ENCODE measurements at places on chromosomes 16 and 17.

DNA sequence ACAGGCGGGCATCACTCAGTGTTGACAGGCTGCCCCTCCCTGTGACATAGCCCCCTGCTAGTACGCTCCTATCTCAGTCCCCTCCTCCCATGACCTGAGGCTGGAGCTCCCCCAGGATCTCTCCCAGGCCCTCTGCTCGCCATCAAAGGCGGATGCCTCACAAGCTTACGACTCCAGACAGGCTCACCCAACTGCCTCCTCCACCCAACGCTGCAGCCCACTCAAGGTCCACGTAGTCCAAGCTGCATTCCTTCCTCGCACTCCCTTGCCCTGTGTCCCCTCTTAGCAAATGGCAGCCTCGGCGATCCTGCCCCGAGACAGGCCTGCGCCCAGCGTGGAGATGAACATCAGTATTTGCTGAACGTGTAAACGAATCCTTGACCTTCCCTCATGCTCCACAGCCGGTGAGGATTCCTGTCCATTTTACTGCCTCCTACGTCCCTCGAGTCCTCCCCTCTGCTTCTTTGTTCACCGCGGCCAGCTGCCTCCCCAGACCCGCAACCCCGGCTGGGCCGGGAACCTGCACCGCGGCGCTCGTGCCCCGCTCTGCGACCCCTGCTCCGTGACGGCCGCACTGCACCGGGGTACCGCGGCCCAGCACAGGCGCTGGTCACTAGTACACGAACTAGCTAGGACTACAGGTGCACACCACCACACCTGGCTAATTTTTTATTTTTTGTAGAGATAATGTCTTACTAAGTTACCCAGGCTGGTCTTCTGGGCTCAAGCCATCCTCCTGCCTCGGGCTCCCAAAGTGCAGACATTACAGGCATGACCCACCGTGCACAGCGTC is 838 bp upstream of the TMEM97 start:
- no peak for DNase-seq

GRCh38 chr16:11356573-11357331 is 11.5 kb downstream of the RMI2 start:
- no peak for DNase-seq

DNA sequence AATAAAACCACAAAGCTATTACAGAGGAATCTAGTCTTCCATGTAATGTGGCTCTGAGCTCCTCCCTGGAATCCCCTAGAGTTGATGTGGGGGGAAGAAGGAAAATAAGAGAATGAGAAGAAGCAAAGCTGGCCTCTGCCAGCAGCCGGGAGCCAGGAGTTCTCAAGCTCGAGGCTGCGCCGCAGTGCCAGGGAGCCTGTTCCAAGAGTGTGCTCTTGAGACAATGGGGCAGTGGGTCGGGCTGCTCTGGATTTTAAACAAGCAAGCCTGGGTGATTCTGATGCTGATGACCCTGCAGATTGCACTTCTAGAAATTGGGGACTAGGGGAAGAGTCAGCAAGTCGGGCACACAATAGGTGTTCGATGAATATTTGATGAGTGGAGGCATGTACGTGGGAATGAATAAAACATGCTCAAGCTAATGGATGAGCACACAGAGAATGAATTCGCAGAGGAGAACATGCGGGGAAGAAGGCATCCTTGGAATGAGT is 119.9 kb downstream of the CMIP start:
- DNase-seq: no peak

- DNase-seq: no peak
Measured at GRCh38 chr17:18772471-18772870, 8.5 kb upstream of the TVP23B start.

DNA sequence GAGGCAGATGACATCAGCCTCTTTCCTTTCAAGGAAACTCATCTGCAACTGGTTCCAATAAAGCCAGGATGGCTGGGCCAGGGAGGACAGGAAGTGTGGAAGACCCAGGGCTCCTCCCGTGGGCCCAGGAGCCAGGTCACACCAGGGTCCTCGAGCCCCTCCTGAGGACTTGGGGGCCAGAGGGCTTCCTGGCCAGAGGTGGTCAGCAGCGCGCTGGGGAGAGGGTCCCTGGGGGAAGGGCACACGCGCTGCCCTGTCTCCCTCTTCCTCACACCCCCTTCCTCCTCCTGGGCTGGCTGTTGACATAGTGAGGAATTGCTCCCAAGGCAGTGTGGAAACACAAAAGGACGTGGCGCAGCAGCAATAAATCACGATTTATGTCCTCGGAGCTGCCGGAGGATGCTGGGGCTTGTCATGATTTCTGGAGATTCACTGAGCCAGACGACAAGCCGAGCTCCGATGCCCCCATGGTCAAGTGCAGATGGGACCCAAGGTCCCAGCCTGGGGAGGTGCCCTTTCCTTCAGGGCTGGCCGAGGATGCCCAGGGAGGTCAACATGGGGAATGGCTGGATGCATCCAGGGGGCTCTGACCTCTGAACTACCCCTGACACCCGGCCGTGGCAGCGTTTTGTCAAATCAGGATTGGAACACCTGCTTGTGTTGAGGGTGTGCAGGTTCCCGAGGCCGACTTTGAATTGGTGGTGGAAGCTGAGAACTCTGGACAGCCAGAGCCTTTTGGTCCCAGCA is 152.6 kb downstream of the IRF8 start:
- no peak for DNase-seq

- no peak for DNase-seq
Measured at GRCh38 chr17:27353033-27353460, 59.1 kb downstream of the WSB1 start.

DNA sequence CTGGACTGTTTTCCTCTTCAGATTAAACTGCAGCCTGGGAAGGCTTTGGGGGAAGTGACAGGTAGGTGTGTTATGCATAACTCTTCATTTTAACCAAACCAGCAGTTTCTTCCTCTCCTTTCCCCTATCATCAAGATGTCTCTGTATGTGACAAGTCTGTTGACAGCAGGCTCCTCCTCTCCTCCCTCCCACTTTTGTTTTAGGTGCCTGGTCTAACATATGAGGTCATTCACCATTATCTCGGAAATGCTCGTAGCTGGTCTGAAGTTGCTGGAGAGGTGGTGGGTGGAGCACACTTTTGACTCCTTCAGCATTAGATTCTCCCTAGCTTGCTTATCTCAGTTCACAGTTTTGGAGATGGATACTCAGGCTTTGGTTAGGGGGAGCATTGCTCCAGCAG is 571.0 kb upstream of the EEF2KMT start:
- DNase-seq: no peak

DNA sequence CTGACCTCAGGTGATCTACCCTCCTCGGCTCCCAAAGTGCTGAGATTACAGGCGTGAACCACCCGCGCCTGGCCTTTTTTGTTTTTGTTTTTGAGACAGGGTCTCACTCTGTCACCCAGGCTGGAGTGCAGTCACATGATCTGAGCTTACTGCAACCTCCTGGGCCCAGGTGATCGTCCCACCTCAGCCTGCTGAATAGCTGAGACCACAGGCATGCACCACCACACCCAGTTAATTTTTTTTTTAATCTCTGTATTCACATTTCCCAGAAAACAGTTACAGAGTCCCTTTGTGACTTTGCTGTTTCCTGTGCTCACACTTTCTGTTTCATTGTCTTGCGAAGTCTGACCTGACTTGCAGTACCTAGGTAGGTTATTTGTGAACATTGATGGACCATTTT is 2.7 kb downstream of the CLUAP1 start:
- DNase-seq: no peak

GRCh38 chr17:19805006-19805405 is 56.9 kb upstream of the ALDH3A1 start:
- no peak for DNase-seq

GRCh38 chr16:67529582-67530012 is 968 bp downstream of the RIPOR1 start:
- DNase-seq: no peak

DNA sequence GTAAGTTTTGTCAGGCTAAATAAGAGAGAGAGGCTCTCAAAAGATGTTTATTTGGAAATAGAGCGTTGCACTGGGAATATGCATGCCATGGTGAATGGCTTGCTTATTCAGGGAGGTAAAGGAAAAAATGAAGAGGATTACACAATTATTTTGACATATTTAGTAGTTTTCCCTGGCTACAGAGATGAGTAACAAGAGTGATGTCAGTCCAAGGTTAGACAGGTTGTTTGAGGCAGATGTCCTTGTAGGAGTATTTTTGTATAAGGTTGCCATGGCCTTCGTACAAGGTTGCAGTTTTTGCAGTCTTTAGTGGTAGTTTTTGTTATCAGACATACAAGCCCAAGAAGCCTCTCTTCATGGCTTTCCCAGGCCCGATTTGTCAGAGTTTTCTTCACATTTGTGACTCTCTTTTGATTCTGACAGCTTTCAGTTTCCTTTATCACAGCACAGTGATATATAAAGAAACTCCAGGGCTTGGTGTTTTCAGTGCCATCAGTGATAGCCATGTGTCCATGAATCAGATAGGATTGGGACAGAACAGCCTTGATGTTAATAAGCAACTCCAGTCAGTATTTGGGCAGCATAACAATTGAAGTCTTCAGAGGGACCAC is 18.7 kb upstream of the LGALS9 start:
- DNase-seq: no peak

DNA sequence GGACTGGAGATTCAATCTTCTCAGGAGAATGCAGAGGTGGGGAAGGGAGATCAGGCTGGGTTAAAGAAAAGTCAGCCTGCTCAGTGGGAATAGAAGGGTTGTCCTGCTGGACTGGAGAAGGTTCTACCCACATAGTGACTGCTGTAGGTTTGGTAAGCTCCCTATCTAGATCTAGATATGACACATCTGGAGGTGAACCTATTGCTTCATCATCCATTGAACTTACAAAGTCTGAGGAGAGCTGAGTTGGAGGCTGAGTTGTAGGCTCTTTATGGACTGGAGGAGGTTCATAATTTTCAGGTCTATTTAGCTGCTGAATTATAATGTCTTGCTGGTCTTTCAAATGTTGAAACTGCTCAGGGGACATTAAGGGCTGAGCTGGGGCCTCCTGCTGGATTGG is 46.0 kb upstream of the NF1 start:
- no peak for DNase-seq

- no peak for DNase-seq
Measured at GRCh38 chr16:85446951-85447692, 166.0 kb upstream of the GSE1 start.

DNA sequence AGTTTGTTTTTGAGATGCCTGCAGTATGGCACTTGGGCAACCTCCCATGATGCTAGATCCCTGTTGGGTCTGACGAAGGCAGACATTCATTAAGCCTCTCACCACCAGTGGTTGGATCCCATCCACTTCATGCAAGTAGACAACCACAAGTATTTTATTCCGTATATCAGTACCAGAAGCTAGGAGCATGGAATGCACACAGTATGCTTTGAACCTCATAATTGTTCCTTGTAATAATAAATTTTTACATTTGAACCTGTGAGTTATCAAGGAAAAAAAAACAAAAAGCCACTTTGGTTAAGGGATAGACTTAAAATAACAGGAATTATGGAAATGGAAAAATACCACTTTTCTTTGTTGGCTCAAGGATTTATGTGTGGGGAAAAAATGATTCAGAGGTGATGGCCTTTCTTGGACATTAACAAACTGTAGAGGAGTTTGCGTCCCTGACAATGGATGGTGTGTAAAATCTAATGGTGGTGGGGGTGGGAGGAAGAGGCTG is 107.1 kb upstream of the KCNJ16 start:
- peak; percentile 53 for DNase-seq

- DNase-seq: no peak
Measured at GRCh38 chr16:89596061-89596689, 17.3 kb upstream of the DPEP1 start.

- no peak for DNase-seq
Measured at GRCh38 chr16:89074803-89075688, 18.6 kb upstream of the ACSF3 start.

- no peak for DNase-seq
Measured at GRCh38 chr16:75264999-75265910, 13.8 kb upstream of the BCAR1 start.

DNA sequence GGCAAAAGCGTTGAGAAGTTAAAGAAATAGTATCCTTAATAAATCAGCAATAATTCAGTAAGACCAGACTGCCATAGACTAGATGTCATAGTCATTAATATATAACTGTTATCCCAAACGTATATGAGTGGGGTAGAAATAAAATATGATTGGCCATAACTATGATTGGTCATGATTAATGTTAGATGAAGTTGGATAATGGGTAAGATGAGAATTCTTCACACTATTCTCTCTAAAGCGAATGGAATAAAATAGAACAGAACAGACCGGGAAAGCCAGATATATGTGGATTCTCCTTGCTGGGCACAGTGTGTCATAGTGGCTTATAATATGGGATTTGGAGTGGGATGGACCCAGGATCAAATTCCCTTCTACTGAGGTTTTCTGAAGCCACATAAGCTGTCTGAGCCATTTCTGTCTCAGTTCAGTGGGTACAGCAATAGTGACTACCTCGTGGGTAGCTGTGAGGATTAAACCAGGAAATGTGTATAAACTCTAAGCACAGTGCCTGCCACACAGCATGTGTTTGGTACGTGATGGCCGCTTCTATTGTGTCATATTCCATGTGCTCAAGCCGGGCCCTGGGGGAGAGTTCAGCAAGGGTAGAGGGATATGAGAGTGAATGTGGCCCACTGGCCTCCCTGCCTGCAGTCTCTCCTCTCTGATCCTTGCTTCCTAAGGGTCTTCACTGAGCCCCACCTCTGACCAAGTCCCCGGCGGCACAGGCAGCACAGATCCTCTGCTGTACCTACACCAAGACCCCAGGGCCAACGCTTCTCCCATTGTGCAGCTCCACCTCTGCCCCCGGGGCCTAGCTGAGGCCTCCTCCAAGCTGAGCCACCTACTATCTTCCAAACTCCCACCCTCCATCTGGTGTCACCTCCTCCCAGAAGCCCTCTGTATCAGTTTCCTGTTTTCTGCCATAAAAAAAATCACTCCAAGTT is 3.7 kb downstream of the CETP start:
- DNase-seq: no peak

DNA sequence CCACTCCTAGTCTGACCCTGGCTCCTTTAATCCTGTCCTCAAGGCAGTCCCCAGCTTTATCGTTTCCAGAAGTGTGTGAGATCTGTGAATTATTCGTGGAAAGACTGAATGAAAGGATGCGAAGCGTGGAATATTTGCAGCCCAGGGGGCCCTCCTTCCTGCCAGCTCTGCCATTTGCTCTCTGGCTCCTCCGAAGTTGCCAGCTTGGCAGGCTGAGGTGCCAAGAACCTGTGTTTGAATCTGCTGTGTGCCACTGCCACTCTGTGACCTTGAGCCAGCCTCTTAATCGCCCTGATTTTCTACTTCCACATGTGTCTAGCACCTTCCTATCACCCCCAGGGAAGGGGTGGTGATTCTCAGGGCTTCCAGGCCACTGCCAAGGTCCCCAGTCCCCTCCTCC is 10.8 kb downstream of the TBKBP1 start:
- DNase-seq: no peak

GRCh38 chr16:15523092-15523541 is 88.7 kb downstream of the BMERB1 start:
- no peak for DNase-seq
